Stromal cell of bone marrow (primary cell): ENCODE measurements at places on chromosomes 7 and 10.

- no peak for DNase-seq
Observed at GRCh38 chr7:91837397-91838070, 43.0 kb downstream of the MTERF1 start.

DNA sequence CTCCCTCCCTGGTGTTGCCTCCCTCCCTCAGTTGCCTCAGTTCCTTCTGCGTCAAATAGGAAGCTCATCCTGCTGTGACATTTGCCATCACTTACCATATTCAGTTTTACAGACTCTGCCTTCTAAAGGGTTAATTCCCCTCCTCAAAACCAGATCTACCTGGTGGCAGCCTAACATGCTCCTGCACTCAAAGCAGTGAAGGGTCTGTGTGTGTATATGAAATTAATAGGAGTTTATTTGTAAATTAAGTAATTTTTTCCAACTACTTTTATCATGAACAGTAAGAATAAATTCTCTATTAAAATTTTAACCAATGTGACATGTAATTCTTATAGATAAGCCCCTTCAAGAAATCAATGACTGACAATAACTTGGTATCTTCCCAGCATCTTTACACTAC is 158.6 kb upstream of the INSYN2A start:
- DNase-seq: no peak

- no peak for DNase-seq
Observed at GRCh38 chr10:45607276-45607675, 65.3 kb downstream of the ZFAND4 start.

DNA sequence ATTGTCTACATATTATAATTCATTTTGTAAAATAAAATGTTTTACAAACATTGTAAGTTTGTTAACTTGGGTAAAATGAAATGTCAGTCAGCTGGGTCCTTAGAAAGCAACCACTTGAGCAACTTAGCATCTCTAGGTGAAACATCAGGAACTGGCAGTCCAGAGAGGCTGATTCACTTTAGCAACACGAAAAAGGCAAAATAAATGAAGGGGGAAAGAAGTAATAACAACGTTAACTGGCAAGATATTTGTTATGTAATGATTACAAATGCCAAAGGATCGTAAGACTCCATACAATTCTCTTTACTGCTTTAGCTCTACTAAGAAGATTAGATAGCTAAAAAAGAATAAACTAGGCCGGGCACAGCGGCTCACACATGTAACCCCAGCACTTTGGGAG is 5.0 kb downstream of the PDZD8 start:
- DNase-seq: no peak

GRCh38 chr7:99209781-99210180 is 1.9 kb upstream of the KPNA7 start:
- no peak for DNase-seq

GRCh38 chr10:50260791-50261281 is 9.5 kb upstream of the ASAH2 start:
- peak; percentile 26 for DNase-seq

DNA sequence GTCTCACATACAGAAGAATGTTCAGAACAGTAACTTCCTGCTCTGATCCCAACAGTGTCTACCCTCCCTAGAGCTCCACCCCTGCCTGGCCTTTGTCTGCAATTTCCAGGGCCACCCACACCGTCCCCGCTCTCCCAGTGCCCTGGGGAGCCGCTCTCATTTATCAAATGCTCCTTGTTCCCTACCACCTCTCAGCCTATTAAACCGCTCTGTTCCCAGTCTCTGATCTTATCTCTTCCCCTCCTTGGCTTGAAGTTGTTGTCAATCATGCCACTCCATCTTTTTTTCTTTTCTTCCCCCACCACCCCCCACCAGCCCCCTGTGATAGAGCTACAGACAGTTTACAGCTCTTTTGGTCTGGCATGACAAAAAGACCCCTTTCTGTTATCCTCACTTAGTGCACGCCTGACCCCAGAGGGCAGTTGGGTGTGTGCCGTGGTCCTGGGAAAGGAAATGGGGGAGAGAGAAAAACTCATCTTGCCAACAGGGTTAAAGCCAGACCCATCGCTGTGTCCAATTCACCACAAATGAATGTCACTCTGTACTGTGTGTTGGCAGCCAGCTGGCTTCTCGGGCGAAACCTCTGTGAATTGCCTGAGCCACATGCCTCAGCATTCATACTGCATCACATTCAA is 28.8 kb upstream of the HECTD2 start:
- no peak for DNase-seq

- no peak for DNase-seq
Observed at GRCh38 chr7:26397332-26397731, 105.7 kb downstream of the SNX10 start.

DNA sequence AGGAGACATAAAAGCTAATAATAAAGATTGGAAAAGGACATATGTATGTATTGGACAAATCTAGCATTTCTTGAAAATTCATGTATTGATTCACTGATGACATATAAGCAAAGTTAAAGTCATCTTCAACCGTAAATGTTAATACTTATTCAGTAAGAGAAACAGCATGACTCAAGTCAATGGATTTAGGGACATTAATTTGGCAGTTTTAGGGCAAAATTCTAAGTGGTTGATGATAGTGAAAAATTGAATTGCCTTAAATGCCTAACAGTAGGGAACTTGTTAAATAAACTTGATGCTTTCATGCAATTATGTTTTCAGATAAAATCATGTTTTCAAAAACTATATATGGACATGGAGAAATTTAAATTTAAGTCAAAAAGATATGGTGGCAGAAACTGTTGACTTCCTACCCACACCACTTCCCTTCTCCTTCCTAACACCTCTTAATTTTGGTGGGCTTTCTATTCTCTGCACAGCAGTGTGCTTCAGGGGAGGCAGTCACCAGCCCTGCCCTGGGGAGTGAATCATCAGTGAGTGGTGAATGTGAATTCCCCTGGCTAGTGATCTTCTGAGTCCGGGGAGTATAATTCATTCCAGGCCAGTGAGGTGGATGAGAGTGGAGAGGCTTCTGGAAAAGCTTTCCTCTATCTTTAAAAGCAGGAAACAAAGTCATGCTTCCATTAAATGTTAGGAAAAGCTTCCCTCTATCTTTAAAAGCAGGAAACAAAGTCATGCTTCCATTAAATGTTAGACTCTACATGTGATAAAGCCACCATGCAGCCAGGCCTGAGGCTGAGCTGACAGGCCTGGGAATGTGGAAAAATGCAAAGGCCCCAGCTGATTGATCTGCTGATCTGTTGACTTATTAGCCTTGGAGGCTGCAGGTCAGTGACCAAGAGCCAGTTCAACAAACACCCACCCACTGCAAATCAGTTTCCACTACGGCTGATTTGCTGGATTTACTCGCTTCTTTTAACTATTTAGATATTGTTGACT is 25.2 kb upstream of the ITGB1 start:
- DNase-seq: peak; percentile 85

GRCh38 chr7:27377988-27378387 is 135.4 kb downstream of the EVX1 start:
- DNase-seq: no peak

- no peak for DNase-seq
Observed at GRCh38 chr7:157472311-157473050, 135.7 kb downstream of the DNAJB6 start.

DNA sequence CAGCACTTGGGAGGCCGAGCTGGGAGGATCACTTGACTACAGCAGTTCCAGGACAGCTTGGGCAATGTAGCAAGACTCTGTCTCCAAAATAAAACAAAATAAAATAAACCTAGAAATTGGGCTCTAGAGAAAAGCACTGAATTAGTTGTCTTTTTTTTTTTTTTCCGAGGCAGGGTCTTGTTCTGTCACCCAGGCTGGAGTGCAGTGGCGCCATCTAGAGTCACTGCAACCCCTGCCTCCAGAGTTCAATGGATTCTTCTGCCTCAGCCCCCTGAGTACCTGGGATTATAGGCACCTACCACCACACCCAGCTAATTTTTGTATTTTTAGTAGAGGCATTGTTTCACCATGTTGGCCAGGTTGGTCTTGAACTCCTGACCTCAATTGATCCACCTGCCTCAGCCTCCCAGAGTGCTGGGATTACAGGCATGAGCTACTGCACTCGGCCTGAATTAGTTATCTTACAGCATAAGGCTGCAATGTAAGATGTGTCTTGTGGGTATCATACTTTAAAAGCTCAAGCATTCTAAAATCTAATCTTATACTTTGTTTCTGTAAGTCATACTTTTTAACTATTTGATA is 12.8 kb downstream of the MEIG1 start:
- no peak for DNase-seq

DNA sequence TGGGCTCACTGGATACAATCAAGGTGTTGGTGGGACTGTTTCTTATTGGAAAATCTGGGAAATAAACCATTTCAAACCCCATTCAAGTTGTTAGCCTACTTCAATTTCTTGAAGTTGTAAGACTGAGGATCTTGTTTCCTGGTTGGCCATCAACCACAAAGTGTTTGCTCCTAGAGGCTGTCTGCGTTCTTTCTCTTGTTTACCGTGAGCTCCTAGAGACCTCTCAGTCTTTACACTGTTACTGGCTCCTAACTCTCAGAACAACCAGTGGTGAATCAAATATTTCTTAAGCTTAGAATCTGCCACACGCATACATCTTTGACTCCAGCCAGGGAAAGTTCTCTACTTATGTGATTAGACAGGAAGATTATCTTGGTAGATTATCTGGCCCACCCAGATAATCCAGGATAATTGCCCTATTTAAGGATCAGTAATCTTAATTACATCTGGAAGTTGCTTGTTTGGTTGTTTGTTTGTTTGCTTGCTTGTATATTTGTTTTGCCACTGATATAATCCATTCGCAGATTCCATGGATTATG is 798.7 kb downstream of the IPMK start:
- no peak for DNase-seq

DNA sequence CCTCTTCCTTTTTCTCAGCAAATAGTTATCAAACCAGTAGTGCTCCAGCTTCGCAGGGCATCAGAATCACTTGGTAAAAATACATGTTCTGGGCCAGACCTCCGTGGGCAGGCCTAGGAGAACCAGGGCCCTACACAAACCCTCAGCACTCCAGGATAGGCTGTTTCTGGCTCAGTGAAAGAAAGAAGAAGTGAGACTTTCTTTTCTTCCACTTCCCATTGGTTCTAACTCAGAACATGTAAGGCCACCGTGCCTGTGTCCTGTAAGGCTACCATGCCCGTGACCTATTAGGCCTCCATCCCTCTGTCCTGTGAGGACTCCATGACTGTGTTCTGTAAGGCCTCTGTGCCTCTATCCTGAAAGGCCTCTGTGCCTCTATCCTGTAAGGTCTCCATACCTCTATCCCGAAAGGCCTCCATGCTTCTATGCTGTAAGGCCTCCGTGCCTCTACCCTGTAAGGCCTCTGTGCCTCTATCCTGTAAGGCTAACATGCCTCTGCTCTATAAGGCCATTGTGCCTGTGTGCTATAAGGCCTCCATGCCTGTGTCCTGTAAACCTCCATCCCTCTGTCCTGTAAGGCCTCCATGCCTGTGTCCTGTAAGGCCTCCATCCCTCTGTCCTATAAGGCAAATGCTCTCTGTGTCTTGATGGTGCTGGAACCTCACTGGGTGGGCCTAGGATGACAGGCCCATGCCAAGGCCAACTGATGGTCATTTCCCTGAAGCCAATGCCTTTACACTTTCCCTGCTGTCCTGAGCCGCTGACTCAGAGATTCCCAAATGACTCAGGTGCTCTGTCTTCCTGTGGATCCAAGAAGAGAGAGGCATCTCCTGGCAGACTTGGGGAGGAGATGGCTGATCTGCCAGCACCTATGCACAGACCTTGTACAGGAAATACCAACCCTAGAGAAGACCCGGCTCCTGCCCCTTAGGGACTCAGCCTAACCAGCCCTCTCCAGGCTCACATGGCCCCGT is 96.6 kb upstream of the CACUL1 start:
- no peak for DNase-seq

GRCh38 chr7:2494191-2495130 is 18.3 kb upstream of the GRIFIN start:
- DNase-seq: no peak

DNA sequence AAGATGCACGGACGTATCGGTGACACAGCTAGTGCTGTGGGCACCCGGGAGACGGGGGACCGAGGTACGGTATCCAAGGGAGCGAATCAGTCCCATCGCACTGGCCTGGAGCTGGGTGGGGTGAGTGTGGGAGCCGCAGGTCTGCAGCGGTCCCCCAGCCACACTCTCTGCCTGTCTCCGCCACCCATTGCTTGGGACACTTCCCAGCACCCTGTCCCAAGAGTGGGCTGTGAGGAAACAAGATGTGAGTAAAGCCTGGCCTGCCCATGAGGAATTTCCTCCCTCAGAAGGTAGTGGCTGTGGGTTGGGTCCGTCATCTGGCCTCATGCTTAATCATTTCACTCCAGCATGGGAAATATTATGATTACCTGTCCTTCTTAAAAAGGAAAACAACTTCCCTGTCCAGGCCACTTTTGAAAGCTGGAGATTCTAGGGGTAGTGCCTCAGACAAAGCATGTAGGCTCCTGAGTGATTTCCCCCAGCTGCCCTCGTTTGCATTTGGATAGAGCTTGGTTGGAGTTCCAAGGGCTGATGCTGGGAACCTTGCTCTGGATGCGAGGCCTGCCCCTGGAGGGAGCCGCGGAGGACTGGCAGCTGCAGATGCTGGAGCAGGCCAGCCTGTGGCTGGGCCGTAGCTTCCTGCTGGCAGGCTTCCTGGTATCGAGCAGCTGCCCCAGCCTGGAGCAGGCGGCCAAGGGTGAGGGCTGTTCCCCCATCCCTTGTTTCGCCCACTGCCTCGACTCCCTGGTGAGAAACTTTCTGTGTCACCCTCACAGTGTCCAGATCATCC is 6.2 kb upstream of the ACTR3C start:
- no peak for DNase-seq

- DNase-seq: no peak
Observed at GRCh38 chr7:67414858-67415257, 418.2 kb downstream of the TYW1 start.
